Stimulated activated CD4-positive, alpha-beta T cell treated with anti-CD3 and anti-CD28 coated beads, TNF-alpha, amount 100 ng/mL, for 1 hour (primary cell): ENCODE measurements at places on chromosomes 2 and 18.
A peak's percentile ranks its signal among the peaks of the same experiment; 100 is the strongest.

- DNase-seq: no peak
Measured at GRCh38 chr18:11807233-11807632, 44.0 kb upstream of the CHMP1B start.

- DNase-seq: no peak
Measured at GRCh38 chr2:168192839-168193616, 54.4 kb downstream of the STK39 start.

- DNase-seq: no peak
Measured at GRCh38 chr2:216478791-216479190, 19.9 kb upstream of the RPL37A start.

- DNase-seq: peak; percentile 24
Measured at GRCh38 chr2:148021059-148021861, at the start of gene MBD5. Gene MBD5 (plus strand): TSS chr2:148021091.
